ENCODE measurements at places on chromosomes 6 and 20.

GRCh38 chr20:33103556-33103955, 24.1 kb downstream of the BPIFB4 start:
- DNase-seq: no peak

DNA sequence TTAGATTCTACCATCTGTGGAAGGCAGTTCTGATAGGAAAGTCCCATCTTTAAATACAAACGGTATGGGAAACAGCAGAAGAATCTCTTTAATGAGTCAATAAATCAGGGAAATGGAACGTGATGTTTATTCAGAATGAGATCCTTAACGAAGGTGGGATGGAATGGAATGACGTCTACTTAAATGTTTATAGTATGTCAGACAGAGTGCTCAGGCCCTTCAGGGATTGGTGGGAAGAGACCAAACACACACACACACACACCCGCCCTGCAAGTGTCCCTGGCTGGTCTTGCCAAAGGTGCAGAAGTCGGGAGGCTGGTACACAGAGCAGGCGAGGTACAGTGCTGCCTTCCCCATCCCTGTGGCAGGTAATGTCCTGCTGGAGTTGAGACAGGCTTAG, 164.0 kb downstream of the FARS2 start:
- no peak for DNase-seq

- no peak for DNase-seq
These were observed at the start of gene PDE10A for GRCh38 chr6:165662749-165663376. TSS of gene PDE10A (minus strand) at chr6:165663241. CDS start at chr6:165662811, 430 bp downstream.

GRCh38 chr6:50840112-50840810, 21.6 kb downstream of the TFAP2B start:
- DNase-seq: no peak

DNA sequence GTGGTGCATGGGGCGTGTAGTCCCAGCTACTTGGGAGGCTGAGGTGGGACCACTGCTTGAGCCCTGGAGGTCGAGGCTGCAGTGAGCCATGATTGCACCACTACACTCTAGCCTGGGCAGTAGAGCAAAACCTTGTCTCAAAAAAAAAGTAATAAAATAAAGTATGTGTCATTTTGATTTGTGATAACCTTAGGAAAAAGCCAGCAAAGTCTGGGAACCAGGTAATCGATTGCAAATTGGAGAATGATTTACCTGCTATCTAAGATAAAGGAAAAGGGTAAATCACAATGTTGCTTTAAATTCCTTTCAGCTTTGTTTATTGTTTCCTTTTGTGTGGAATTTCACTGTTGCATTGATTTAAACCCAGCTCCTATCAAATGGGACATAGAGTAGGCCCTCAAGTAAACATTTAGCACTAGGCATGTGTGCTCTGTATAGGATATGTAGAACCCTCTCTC, 59.0 kb downstream of the SGK1 start:
- DNase-seq: no peak

- no peak for DNase-seq
These were observed 4.3 kb downstream of the MMP24OS start for GRCh38 chr20:35273449-35274171.

DNA sequence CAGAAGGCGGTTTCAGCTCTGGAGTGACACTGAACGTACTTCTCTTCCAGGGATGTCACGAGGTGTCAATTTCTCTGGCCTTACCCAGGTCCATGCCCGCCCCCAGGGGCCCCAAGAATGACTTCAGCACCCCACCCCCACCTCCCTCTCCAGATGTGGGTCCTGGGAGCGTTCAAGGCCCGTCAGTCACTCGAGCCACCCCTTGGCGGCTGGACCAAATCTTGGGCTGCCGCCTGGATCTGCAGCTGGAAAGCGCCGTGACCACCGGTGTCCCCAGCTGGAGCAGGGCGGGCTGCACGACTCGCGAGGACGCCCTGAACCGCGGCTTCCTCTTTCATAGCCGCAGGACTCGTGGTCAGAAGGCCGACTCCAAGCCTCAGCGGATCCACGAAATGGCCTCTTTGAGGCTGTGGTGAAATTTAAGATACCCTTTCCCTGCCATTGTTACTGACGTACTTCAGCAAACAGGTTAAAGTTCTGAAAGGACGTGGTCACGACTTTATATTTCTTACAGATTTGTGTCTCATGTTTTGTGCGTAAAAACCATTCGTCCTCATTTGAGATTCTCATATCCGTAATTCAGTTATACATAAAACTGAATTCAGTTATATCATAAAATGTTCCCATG, 29.3 kb downstream of the TRIM38 start:
- no peak for DNase-seq

- DNase-seq: peak; percentile 87
These were observed 129.7 kb upstream of the FAM83B start for GRCh38 chr6:54716877-54717276.

DNA sequence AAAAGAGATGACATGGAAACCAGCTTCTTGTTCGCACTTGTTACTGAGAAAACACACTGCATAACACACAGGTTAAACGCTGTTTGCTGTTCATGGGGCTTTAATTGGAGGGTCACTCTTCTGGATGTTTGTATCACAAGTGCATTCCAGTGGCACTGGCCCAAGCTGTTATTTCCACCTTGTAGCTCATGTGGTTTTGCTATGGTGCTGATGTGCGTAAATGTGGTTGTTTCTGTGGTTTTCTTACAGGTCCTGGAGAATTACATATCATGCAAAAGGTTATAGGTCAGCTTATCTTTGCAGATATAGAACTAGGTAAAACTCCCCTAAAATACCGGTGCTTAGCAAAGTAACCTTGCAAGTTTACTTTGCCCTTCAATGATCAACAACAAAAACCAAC, 89.3 kb upstream of the AHI1 start:
- no peak for DNase-seq

Data from NCI-H1694 treated with DMSO at 0.1 percent for 48 hours (cell line).